ENCODE measurements at places on chromosomes 4 and X.

- DNase-seq: no peak
Observed at GRCh38 chr4:128604204-128604603, 205.3 kb upstream of the JADE1 start.

GRCh38 chr4:3303923-3304710 is 11.3 kb downstream of the RGS12 start:
- DNase-seq: no peak

- DNase-seq: no peak
Observed at GRCh38 chr4:137451172-137451825, 81.0 kb downstream of the PCDH18 start.

GRCh38 chr4:108717386-108717785 is 45.5 kb downstream of the ETNPPL start:
- DNase-seq: no peak

DNA sequence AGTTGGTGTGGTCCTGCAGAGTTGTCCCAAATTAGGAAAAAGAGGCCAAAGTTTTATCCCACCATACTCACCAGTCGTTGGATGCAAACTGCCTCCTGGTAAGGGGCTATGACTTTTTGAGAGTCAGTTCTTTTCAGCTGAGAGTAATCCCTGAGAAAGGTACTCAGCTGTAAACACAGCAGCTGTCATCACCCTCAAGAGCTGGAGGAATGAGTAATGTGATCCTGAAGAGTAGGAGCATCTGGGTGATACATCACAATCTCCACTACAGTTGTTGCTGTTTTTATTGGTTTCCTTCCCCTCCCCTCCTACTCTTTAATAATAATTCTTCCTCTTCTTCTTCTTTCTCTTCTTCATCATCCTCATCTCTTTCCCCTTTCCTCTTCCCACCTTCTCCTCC is 5.7 kb downstream of the MAGEE1 start:
- DNase-seq: no peak

GRCh38 chr4:112189754-112190153 is 41.8 kb upstream of the AP1AR start:
- DNase-seq: no peak

- DNase-seq: no peak
Observed at GRCh38 chr4:119932277-119932676, 134.4 kb downstream of the MAD2L1 start.

DNA sequence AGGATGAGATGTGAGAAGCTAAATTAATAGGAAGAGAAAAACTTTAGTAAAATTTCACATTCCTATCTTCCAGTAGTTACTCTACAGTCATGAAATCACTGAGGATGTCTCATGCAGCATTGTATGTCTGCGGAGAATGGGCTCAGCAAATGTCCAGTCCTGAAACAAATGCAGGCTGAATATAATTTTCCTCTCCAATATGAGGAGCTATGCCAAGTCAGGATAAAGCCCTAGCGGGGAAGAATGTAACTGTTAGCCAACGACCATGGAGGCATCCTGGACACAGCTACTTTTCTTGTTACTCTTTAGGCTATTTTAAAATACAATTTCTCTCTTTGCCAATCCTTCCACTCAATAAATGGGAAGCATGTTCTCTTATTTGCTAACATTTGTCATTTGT is 127.7 kb downstream of the PRKX start:
- DNase-seq: no peak

DNA sequence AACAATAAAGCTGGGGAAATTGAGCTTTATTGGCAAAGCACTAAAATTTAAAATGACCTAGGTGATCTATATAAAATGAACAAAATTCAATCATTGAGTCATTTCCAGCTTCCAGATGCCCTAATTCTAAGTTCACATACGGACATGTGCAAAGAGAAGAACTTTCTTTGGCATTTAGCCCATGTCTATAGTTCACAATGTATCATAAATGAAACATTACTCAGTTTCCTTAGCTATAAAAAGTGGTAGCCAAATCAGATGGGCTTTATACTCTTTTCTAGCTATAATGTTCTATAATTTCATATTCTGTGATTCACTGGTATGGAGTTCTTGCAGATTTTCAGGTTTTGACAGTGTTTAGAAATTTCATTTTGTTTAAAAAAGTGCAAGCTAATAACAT is 327.4 kb downstream of the KCTD8 start:
- peak; percentile 54 for DNase-seq

GRCh38 chrX:41293269-41293668 is 40.7 kb upstream of the DDX3X start:
- no peak for DNase-seq

DNA sequence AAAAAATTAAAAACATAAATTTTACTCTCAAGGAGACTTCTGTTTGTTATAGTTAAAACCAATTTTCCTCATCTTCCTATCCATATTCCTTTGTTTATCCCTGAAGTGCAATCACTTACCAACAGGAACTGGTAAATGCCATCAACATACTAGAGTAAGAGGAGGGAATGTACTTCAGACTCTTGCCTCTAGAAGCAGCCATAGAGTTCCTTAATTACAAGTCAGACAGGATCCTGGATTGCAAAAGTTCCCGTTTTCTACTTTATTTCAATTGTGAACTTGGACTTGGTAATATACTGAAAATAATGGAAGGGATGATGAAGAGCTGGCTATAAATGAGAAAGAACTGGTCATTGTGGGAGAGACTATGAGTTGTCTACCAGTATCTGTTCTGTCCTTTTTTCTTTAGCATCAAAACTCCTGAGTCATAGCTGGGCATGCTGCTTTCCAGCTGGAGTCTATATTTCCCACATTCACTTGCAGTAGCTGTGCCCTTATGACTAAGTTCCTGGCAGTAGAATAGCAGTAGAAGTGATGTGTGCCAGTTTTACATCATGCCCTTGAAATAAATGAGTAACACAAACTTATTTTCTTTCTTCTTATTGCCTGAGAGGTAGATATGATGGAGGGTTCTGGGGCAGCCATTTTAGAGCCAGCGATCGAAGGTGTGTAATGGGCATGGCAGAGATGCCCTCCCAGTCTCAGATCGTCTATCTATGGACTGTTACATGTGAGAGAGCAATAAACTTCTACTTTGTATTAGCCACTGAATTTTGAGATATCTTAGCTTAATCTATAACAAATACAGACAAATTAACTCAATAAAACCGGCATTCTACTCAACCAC is 26.8 kb upstream of the SPARCL1 start:
- DNase-seq: peak; percentile 82

DNA sequence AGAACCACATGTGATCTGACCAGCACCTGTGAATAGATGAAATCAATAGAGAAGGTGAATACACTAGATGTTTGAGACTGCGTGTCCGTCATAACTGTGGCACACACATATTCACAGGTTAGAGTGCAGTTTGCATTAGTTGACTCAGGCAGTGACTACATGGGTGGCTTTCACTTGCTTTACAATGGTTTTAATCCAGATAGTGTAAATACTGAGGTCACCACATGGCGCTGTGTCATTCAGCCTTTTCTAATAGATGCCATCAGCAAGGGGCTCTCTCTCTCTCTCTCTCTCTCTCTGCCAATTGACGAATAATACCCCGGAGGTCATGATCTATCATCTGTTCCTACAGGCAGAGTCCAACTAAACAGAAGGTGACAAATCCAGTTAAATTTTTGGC is 30.7 kb upstream of the FGF13 start:
- no peak for DNase-seq

DNA sequence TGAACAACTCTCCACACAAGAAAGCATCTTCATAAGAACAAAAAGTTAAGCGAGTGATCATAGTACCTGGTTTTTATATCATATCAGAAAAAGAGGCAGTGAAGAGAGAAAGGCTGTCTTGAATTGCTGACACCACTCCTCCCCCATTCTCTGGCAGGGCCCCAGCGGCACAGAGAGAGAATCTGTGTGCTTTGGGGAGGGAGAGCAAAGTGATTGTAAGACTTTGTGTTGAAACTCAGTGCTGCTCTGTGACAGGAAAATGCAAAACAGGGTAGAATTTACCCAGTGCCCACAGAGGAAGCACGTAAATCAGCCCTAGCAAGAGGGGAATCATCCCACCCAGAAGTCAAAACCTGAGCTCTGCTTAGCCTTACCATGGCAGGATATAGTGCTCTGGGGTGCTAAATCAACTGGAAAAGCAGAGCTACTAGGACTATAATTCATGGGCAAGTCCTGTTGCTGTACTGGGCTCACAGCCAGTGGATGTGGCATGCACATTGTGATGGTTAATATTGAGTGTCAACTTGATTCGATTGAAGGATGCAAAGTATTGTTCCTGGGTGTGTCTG is 174.6 kb downstream of the PRR32 start:
- no peak for DNase-seq

GRCh38 chr4:55745014-55745413 is 74.6 kb upstream of the EXOC1L start:
- no peak for DNase-seq

DNA sequence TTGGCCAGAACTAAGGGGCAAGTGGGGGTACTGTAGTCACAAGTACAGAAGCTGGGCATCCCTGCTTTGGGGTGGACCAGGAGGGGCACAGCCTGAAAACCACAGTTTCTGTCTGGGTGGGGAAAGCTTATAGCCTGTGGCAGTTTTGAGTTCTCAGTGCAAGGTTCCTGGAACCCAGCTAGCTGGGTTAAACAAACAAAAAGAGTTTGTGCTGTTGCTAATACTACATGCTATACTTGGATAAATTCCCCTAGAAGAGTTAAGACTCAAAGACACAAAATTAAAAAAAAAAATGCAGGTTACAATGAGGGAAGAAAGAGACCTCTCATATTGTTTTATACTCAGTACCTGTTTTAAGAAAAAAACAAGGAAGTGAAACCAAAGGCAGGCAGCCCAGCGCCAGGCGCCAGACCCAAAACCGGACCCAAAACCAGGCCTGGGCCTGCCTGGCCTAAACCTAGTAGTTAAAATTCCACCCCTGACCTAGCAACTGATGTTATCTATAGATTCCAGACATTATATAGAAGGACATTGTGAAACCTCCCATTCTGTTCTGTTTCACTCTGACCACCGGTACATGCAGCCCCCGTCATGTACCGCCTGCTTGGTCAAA is 50.8 kb downstream of the SLC2A9 start:
- DNase-seq: no peak

DNA sequence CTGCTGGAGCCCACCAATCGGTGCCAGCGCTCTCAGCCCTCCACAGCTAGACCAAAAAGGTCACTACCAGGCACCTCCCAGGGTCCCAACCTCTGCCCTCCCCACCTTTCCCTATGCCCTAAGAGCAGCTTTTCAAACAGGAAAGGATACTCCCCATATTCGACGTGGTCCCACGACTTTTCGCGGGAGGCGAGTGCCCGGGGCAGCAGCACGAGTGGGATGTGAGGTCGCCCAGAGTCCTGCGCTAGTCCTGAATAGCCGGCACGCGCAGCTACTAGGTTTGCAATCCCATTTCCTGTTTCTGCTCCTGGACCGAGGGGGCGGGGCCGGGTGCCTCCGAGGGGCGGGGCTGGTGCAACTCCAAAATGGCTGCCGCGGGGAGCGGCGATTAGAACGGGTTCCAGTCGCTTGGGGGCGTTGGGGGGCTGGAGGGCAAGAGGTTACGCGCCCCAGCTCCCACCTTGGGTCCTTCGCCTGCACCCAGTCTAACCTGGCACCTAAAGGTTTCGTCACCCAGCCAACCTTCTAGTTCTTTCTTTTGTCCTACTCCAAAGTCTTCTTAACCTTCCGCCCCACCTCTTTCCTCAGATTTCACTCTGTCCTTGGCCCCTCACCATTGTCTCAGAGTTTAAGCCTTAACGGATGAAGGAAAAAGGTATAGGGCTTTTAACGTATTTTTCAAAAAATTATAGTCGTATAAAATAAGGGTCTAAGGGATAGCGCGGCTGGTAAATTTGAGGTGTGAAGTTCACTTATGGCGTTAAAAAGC is 85.0 kb upstream of the TENT5D start:
- DNase-seq: no peak

DNA sequence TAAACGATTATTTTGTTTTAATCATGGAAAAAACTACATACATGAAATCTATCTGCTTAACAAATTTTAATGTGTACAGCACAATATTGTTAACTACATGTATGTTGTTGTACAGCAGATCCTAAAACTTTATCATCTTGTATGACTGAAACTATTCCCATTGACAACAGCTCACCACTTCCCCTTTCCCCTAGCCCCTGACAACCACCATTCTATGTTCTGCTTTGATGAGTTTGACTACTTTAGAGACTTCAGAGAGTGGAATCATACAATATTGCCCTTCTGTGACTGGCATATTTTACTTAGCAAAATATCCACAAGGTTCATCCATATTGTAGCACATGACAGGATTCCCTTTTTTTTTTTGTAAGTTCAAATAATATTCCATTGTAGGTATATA is 185.9 kb downstream of the CFAP299 start:
- no peak for DNase-seq

GRCh38 chr4:6197433-6198174 is 2.7 kb downstream of the JAKMIP1 start:
- DNase-seq: no peak

DNA sequence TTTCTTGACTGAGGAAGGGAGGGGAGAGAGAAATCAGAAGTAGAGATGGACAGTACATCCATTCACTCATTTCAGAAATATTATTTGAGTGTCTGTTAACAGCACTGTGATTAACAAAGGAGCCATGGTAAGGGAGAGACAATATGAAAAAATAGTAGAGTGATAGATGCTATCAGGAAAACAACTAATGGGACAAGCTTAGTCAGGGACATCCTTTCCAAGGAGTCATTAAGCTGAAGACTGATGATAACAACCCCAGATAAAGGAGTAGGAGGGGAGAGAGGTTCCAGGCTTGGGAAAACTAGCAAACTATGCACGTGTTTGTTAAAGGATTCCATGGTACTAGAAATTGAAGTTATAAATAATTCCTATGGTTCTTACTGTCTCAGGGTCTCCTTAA is 122.2 kb downstream of the CBR4 start:
- no peak for DNase-seq

DNA sequence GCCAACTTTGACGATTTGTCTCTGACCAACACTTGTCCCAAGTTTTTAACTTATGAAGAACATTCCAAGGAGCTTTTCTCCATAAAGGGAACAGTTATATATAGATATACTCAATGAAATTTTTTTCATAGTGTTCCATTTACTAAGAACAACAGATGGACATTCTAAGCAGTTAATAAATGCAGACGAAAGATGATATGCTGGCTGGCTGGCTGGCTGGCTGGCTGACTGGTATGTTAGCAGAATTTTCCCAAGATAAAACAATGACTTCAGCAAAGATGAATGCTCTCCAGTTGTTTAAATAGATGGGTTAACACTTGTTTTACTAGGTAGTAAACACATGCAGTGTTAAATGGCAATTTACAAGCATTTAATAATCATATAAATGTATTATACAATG is 62.2 kb downstream of the SPANXN3 start:
- DNase-seq: peak; percentile 9

DNA sequence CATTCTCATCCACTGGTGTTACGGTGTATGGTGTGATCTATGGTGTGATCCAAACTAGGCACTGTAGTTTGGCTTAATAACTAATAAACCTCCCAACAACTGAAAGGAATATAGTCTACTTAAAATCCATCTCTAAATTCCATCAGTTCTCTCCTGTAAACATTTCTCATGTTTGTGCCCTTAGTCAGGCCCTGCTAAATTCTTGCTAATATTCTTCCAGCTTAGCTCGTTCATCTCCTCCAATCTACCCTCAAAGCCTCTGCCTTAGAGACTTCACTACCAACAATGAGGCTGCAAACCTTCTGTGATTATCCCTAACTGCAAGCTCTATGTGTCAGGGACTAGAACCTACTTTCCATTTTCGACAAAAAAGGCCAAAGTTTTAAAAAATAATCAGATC is 28.1 kb downstream of the ZAR1 start:
- DNase-seq: no peak

GRCh38 chrX:1126738-1127137 is 85.7 kb downstream of the CRLF2 start:
- DNase-seq: no peak

- DNase-seq: no peak
Observed at GRCh38 chr4:119125931-119126330, 9.7 kb upstream of the MYOZ2 start.

- DNase-seq: no peak
Observed at GRCh38 chrX:12149670-12150407, 11.6 kb downstream of the FRMPD4 start.
